Activated T-helper 1 cell treated with Interleukin-2 at 50 U/mL for 16 hours (primary cell): ENCODE measurements at places on chromosomes 7 and 10.
A peak's percentile ranks its signal among the peaks of the same experiment; 100 is the strongest.

GRCh38 chr7:103793614-103794013, 195.8 kb downstream of the RELN start:
- DNase-seq: no peak

DNA sequence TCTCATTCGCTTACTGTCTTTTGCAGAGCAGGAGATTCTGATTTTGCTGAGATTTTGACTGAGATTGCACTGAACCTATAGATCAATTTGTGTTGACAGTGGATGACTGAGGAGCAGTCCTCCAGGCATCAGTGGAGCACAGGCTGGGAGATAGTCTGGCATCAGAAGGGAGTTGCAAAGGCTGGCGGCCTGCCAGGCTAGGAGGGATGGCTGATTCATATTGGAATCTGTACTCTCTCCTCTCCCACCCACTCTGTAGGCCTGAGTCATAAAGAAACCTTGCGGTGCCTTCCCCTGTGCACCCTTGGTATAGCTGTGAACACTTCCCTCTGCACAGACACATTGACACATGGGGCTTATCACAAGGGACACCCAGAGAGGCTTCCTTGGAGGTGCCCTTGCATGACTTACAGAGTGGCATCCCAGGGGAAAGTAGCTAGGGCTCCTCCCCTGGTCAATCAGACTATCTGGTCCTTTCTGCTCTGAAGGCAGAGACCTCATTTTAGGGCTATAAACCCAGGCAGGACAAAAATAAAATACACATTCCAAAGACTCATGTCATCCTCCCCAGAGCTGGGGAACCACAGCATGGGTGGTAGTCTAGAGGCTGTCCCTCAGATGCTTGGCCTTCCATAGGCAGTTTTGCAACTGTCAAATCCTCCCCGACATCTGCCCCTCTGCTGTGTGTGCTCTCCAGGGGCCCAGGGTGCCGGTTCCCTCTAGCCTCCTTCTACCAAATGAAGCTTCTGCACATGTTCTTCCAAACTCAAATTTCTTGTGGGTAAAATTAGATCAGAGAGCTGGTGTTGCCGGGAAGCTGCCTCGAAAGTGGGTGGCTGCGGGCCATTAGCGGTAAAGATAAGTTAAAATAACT, 37.4 kb upstream of the EEPD1 start:
- peak; percentile 14 for DNase-seq

DNA sequence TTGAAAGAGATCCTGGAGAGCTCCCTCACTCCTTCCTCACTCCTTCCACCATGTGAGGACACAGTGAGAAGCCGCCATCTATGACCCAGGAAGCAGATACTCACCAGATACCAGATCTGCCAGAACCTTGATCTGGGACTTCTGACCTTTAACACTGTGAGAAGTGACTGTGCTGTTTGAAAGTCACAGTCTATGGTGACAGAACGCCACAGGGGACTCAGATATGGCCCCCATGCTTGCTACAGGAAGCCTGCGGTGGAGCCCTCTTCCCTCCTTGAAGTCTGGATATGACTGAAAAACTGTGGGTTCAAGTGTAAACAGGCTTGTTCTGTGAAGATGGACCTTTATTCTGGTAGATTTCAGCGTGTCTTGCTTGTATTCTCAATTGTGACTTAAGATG, 297.8 kb downstream of the KLF6 start:
- no peak for DNase-seq

- DNase-seq: no peak
Measured at GRCh38 chr7:115024276-115024675, 102.4 kb downstream of the MDFIC start.

- no peak for DNase-seq
Measured at GRCh38 chr7:76069238-76069638, 21.3 kb downstream of the MDH2 start.

GRCh38 chr7:5445981-5446594, 22.5 kb upstream of the TNRC18 start:
- DNase-seq: no peak

DNA sequence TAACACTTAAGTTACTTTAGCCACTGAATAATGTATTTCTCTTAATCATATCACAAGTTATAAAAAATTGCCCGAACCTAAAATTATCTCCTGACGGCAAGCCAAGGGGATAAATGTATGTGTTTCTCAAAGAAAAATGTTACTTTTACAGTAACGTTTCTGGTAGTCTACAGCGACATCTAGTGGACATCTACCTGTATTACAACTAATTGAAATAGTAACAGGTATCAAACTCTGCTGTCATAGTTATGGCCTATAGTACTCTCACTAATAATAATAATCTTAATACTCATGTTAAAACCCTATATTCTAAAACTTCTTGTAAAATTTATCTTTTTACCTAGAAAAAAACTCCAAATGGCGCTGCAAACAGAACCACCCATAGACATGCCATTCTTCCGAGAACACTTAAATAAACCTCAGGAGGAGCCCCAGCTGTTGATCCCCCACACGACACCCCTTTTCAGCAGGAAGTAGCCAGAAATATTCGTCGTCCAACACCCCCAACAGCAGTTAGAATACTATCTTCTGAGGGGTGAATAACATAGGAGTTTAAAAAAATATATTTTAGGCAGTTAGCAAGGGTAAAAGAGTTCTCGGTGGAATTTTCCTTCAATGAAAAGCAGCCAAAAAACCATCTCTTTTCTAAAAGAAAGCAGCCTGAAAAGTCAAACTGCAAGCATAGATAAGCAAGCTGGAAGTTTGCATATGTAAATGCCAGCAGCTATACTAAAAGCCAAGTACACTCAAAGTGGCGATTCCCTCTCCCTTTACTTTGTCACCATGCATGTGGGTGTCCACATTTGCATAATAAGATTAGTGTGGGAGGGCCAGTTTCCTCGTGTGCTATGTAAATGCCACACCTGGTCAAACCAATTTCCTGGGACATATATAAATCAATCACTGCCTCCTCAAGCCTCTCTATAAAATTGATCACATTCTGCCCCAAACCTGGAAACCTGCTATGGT, 40.5 kb upstream of the ZNF107 start:
- DNase-seq: no peak

GRCh38 chr7:79453558-79454360, at the start of gene MAGI2:
TSS of gene MAGI2 (minus strand) at chr7:79453667. CDS start at chr7:79453320, 347 bp downstream.
- DNase-seq: no peak

DNA sequence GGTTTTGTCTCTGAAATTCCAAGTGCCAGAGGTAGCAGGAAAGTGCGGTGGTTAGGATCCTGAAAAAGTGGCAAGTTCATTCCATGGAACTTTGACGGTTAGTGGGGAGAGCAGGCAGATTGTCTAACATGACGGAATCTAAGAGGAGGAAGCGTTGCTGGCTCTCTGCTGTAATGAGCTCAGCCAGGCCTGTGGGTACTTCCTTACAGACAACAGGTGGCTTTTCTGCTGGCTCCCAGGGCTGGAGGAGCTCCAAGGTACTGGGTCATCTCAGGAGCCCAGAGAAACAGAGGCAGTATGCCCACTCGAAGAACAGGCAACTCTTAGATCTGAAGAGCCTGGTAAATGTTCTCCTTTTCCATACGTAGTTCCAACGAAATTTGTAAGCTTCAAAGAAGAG, 3.1 kb upstream of the AIFM2 start:
- no peak for DNase-seq

DNA sequence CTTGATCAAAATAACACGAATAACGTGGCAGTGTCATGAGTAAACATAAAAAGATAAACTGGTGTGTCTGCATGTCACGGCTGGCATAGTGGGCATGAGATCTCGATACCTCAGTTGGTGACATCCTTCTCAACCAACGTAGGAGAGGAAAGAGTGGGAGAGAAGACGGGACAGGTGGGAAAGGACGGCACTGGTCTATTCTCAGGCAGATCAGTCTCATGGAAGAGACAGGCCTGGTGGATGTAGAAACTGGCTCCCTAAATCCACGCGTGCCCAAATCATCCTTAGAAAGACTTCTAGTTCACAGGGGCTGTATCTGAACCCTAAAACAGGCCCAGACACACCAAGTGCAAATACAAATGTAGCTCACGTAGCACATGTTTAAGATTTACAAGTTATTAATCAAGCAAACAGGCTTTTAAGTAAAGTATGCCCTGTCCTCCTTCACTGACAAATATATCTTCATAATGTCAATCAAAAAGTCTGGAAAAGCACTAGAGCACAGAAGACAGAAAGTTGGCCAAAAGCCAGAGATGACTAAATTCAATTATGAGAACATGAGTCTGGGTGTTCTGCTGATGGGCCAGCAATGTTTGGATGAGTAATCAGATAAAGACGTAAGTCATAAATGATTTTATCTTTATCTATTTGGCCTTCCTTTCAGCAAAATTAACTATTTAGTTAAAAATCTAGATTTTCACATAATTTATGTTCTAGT, 56.3 kb downstream of the SFMBT2 start:
- no peak for DNase-seq

GRCh38 chr10:4691776-4692175, 134.2 kb upstream of the AKR1E2 start:
- no peak for DNase-seq

- no peak for DNase-seq
Measured at GRCh38 chr7:143394777-143395176, 13.6 kb downstream of the ZYX start.

- no peak for DNase-seq
Measured at GRCh38 chr7:43462836-43463235, 120.1 kb upstream of the STK17A start.

GRCh38 chr7:28179120-28180030, 1.2 kb downstream of the JAZF1 start:
- DNase-seq: peak; percentile 70

- no peak for DNase-seq
Measured at GRCh38 chr7:42952328-42952727, 20.2 kb downstream of the MRPL32 start.

GRCh38 chr10:12547301-12547771, 198.0 kb downstream of the CAMK1D start:
- DNase-seq: no peak

DNA sequence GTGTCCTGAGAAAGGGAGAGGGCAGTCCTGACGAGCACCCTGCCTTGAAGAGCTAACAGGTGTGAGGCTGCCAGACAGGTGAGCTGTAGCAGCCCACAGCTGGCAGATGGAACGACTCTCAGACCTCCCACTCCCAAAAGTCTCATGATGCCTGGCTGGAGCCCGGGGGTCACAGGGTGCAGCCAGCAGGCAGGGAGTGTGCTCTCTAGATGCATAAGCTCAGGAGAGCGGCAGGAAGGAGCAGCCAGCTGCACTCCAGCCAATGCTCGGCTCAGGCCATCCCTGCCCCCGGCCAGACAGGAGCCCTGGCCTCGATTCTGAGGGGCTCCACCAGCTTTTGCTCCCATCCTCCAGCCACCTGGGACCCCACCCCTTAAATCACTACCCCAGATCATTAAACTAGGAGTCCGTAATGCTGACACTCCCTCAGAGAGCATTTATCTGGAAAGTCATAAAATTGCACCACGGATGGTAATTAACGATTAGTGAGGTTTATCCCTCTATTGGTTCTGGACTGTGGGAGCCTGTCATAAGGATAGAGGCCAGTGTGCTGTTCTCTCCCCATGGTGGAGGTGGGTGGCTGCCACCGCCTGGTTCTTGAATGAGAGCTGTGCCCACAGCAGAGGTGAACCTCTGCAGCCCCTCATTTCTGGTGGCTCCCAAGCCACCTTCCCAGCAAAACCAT, 63.5 kb upstream of the ZMIZ1 start:
- no peak for DNase-seq

DNA sequence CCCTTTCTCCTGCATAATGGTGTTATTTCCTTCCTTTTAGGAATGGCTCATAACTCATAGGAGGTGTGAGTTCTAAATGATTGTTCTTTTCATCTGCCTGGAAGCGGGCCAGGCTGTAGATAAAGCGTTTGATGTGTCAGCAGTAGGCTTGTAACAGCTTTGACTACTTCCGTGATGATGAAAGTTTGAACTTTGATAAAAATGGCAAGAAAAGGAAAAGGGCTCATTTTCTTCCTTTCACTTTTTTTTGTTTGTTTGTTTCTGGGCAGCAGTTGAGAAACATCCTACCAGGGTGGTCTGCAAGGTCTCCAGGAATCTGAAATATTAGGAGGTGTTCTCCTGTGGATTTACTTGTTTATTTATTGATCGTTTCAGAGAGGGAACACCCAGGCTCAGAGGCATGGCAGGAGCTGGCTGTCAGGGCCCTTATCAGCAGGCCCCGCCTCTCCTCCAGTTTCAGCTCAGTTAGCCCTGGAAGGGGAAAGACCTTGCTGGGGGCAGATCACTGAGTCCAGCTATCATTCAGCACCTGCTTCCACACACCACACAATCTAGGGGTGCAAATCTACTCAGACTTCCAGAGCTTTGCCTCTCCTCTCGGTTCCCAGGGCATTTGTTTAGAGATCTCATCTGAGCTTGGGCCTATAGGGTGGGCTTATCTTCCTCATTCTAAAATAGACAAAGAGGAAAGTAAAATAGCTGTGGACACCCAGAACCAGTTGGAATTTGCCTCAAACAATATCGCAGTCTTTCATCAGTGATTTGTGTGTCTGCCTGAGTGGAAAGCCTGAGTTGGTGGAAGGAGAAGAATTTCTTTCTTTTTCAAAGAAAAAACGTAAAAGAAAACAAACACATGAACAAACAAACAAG, 130.9 kb downstream of the BMPER start:
- no peak for DNase-seq

- no peak for DNase-seq
Measured at GRCh38 chr7:145735061-145735460, 381.5 kb upstream of the CNTNAP2 start.

DNA sequence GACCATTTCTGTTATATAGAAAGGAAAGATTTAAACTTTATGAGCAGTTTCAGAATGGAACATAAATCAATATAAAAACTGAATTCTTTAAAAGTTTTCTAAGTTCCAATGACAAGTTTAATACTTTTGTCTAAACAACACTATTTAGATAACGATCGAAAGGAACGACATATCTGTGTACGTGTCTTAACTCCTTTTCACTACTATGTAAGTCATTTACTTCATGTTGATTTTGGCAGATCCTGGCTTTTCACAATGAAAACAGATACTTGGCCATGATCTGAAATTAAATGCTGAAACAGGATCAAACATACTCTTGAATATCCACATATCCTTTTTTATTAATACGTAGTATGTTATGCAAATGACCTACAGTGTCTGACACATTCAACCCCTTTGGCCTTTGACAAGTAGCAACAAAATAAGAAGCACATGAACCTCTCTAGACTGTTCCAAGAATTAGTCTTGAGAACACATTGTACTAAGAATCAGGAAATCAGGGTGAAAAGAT, 41.9 kb downstream of the RNLS start:
- DNase-seq: no peak

DNA sequence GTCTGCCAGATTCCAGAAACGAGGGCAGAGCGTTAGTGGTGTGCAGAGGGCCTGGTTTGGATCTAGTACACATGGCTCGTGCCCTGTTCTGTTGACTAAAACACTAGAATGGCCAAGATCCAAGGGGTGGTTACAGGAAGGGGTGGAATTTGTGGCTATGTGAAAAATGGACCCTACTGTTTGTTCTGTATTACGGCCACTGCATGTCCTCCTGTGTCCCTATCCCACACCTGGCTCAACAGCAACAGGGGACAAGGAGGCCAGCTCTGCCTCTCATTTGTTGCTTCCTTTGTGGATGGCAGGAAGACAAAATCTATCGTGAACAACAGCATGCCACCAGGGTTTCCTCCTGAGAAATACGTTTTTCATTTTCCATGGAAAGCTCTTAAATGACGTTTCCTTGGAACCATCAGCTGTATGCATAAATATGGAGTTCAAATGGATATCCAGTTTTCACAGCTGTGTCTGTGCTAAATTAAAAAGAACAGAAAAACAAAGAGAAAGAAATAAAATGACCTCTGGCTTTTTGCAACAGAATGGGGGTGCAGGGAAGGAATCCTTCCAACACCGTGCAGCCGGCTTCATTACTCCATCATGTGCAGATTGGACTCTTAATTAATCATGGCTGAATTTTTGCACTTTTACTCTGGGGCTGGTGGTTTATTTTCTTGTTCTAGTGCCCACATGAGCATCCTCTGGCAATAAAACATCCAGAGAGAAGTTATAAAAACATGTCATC, 318.9 kb downstream of the CXCL12 start:
- DNase-seq: no peak

GRCh38 chr10:116143673-116144222, 129.3 kb downstream of the GFRA1 start:
- DNase-seq: no peak
